ENCODE measurements at places on chromosomes 13 and 19.

DNA sequence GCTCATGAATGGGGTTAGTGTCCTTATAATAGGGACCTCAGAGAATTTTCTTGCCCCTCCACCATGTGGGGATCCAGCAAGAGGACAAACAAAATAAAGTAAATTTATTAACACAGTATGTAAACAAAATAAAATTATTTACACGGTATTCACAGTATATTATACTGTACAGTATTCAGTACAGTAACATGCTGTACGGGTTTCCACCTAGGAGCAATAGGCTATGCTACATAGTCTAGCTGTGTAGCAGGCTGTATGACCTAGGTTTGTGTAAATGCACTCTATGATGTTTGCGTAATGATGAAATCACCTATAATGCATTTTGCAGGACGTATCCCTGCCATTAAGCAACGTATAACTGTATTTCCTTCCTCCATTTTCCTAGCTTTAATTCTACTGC is 11.8 kb upstream of the DIAPH3 start:
- no peak for DNase-seq

GRCh38 chr19:38974624-38975213 is 823 bp downstream of the FBXO17 start:
- no peak for DNase-seq

GRCh38 chr13:46572752-46573431 is 19.9 kb downstream of the LRCH1 start:
- no peak for DNase-seq

- DNase-seq = no peak
These were observed 225.6 kb downstream of the RAP2A start for GRCh38 chr13:97659602-97660001.

- DNase-seq = peak; percentile 57
These were observed 52.9 kb downstream of the MBNL2 start for GRCh38 chr13:97274829-97275649.

- DNase-seq = no peak
These were observed 100.5 kb upstream of the TEX29 start for GRCh38 chr13:111219950-111220349.

DNA sequence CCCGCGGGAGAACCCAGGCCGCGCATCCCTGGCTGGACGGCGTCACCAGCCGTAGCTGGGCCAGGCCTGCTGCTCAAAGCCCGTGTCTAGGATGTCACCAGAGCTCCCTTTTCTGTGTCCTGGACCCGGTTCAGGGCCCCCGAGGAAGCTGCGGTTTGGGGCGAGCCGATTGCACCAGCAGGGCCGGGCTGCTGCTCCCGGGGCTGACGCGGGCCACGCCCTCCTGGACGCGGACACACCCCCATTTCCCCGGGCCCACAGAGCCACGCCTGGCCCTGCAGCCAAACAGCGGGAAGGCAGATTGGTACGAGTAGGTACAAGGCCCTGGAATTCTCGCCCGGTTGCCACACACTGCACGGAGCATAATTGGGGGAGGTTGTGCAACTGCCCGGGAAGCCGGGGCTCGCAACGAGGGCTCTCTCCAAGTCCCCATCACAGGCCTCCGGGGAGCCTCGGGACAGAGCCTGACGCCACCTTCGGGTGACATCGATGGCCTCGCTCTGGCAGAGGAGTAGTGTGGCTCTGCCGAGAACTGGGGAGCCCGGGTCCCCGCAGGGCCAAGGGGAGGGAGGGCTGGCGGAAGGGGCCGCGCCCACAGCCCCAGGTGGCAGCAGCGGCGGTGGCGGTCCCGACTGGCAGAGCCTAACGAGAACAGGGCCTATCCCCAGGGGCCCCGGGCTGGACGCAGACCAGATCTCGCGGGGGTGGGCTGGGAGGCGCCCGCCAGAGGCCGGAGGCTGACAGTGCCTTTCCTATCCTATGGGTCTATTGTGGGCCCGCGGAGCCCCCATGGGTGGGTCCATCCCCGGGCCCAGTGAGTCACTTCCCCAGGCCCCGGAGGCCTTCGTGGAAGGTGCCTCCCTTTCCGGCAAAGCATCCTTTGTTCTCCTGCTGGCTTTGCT is 23.5 kb downstream of the KCTD15 start:
- DNase-seq = peak; percentile 54

Data from HS-5 (cell line).